Myocyte (in vitro differentiated cells): ENCODE measurements at places on chromosomes 16 and 17.
A peak's percentile ranks its signal among the peaks of the same experiment; 100 is the strongest.

DNA sequence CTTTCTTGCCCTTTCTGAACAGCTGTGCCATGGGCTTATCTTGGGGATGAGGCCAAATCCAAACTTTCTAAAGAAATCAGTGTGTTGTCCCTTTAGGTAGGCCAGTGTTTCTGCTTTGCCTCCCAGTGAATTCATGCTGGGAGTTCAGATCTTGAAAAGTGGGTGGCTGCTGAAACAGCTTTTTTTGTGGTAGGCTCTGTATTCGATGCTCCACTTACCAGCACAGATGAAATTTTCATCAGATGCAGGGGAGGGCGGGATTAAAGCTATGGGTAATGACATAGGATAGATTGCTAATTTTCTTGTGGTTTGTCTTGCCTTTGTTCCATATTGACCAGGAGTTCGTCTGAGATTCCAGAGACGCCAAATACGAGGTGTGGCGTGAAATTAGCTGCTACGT is 2.8 kb downstream of the SOCS7 start:
- DNase-seq: no peak

DNA sequence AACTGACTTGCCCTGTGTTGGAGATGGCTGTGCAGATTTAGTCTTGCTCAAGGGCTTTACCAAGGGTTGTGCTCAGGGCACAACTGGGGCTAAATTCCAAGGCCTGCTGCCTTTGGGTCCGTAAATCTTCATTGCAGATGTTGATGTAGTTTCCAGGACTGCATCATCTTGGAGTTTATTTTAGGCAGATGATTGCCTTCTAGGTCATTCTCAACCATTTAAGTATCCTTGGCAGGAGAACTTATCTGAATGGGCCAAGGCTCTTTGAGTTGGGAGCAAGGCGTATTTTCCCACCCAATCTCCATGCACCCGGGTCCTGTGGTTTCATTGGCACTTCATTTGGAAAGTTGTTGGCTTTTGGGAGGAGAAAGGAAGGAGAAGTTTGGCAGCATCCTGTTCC is 200.3 kb downstream of the MSI2 start:
- DNase-seq: no peak

DNA sequence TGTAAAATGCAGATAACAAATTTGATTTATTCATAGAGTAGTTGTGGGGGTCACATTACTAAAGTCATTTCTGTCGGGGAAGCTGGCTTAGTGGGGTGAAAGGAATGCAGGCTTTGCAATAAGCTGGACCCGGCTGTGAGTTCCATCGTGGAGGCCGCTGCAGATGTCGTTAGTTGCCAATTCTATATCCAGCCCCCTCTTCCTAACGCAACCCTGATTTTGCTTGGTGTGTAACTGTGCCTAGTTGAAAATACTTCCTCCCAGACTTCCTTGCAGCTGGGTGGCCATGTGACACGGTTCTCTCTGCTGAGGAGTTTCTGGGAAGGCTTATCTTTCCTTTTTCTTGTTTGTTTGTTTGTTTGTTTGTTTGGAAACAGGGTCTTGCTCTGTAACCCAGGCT is 4.5 kb downstream of the MFSD6L start:
- no peak for DNase-seq

GRCh38 chr16:1471569-1472194 is 3.1 kb downstream of the CLCN7 start:
- DNase-seq: no peak

GRCh38 chr17:57125406-57125805 is 40.4 kb downstream of the AKAP1 start:
- DNase-seq: no peak

GRCh38 chr17:58640202-58640601 is 51.6 kb downstream of the TEX14 start:
- DNase-seq: no peak

- peak; percentile 59 for DNase-seq
Measured at GRCh38 chr17:21376759-21377690, 868 bp downstream of the KCNJ12 start.

- peak; percentile 82 for DNase-seq
Measured at GRCh38 chr17:50919321-50920040, 53.3 kb upstream of the TOB1 start.

- peak; percentile 33 for DNase-seq
Measured at GRCh38 chr16:78230832-78231231, 131.4 kb downstream of the WWOX start.

GRCh38 chr17:66627985-66628384 is 206.9 kb upstream of the CACNG5 start:
- no peak for DNase-seq

GRCh38 chr17:52106638-52107261 is 51.8 kb downstream of the CA10 start:
- DNase-seq: peak; percentile 65

DNA sequence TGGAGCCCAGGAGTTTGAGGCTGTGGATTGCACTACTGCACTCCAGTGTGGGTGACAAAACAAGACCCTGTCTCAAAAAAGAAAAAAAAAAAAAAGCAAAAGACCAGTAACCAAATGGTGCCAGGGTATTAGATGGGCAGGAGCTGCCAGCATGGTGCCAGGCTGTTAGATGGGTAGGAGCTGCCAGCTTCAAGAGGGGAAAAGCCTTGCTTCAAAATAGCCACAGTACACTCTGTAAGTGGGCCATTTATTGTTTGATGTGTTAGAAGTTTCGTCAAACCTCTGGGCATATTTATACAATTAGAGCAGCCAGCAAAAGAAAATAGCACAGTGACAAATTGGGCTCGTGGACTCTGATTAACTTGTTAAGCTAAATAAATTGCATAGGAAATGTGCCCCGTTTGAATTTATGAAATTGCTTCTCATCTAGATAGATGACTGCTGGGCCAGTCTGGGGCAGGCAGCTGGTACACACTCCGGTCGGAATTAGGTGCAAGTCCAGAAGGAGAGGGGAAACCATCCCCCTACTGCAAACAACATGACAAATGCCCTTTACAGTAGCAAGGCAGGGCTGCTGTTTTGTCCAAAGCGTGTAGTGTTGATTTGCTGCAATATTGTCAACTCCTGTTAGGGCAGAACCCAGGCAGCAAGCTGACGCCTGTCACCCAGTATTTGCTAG is 126.3 kb upstream of the IRX3 start:
- DNase-seq: no peak

DNA sequence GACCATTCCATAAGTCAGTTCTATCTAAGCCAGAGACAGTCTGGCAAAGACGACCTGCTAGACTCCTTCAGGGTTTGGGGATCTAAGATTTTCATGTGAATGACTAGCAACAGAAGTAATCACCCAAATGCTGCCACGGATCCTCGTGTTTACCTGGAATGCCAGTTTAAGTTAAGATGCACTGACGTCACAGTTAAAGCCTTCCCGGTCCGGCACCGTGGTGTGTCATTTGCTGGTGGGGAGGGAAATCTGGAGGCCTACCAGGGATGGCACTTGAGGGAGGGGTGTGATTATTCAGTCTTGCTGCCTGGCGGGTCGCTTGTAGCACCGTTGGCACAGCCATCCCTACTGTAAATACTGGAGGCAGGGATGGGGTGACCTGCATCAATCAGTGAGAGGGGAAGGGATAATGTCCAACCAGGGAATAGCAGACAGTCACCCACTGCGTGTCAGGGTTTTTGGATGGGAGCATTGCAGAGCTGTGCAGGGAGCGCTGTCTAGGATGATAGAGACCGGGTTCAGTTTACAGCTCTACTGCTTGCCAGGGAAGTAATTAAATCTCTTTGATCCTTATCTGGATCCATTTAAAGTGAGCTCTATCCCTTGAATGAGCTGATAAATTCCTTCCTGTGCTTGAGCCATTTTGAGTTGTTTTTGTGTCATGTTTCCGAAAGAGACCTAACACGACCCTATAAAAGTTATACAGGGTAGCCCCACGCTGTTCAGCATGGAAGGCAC is 764.7 kb upstream of the EEF2KMT start:
- no peak for DNase-seq

GRCh38 chr17:6471531-6472465 is 27.5 kb downstream of the PIMREG start:
- DNase-seq: peak; percentile 84

GRCh38 chr17:69480245-69480644 is 65.7 kb downstream of the MAP2K6 start:
- DNase-seq: no peak

GRCh38 chr17:80468242-80468641 is 8.2 kb downstream of the NPTX1 start:
- no peak for DNase-seq

DNA sequence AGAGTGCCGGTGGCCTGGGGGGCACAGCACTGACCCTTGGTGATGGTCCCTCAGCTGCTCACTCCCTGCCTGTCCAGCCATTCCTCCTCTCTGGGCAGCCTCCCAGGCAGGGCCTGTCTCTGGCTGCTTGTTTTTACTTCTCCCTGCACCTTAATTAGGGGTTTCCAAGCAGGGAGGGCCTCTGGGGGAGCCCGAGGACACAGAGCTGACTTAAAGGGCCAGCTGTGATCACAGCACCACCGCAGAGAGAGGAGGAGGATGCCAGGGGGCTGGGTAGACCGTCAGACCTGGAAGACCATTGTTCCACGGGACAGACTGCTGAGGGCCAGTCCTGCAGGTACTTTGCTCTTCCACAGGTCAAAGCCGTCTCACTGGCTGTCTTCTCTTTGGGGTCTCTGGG is 1.2 kb upstream of the DPH1 start:
- DNase-seq: no peak

DNA sequence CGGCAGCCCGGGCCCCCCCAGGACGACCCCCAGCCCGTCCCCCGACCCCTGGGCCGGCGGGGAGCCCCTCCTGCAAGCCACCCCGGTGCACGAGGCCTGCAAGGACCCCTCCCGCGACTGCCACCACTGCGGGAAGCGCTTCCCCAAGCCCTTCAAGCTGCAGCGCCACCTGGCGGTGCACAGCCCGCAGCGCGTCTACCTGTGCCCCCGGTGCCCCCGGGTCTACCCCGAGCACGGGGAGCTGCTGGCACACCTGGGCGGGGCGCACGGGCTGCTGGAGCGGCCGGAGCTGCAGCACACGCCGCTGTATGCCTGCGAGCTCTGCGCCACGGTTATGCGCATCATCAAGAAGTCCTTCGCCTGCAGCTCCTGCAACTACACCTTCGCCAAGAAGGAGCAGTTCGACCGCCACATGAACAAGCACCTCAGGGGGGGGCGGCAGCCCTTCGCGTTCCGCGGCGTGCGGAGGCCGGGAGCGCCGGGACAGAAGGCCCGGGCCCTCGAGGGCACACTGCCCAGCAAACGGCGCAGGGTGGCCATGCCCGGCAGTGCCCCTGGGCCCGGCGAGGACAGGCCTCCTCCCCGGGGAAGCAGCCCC is 15.6 kb upstream of the ZFPM1 start:
- no peak for DNase-seq

GRCh38 chr17:58985971-58986370 is 120.7 kb downstream of the TRIM37 start:
- DNase-seq: no peak

- no peak for DNase-seq
Measured at GRCh38 chr17:82449131-82449882, 1.2 kb downstream of the CYBC1 start.

GRCh38 chr17:2860045-2860444 is 63.8 kb downstream of the RAP1GAP2 start:
- no peak for DNase-seq

DNA sequence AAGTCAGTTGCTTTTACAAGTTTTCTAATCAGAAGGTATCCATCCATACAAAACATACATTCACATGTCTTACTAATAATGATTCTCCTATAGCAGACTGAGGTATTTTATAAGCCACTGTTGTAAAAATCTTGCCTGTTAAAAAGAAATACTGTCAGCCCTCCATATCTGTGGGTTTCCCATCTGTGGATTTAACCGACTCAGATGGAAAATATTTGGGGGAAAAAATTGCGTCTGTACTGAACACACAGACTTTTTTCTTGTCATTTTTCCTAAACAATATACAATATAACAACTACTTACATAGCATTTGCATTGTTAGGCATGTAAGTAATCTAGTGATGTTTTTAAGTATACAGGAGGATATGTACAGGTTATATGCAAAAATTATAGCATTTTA is 90.4 kb downstream of the PARN start:
- DNase-seq: no peak

DNA sequence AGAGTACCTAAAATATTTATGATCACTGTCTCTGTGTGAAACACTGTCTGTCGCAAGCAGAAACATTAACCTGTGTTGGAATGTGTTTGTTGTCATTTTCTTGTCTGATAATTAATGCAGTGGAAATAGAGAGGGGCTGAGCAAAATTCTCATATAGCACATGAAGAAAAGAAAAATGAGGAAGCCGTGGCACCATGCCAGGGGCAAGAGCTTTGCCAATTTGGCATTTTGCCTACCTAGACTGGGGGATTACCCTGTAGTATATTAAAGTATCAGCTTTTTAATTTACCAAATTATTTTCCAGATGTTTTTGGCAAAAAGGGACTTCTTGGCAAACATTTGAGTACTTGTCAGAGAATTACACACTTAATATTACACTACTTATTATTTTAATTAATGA is 1326.6 kb upstream of the GOT2 start:
- no peak for DNase-seq

GRCh38 chr16:84649511-84649861 is 1.2 kb downstream of the KLHL36 start:
- DNase-seq: no peak

GRCh38 chr17:69223809-69224208 is 4.8 kb downstream of the ABCA10 start:
- DNase-seq: no peak

DNA sequence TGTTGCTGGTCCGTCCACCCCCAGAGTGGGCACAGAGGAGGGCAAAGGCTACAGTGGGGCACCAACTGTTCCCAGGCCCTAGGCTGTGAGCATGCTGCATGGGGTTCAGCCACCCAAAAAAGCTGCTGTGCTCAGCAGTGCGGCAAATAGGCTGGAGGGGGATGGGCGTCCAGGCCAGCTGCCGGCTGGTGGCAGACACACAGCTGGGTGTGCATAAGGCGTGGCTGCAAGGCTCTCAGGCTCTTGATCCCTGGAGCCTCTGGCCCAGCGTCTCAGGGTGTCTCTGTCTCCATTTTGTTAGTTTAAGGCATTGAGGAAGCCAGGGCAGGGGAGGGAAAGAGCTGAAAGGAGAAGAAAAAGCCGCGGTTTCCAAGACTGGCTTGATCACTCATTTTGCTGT is 8.8 kb downstream of the RPL19 start:
- DNase-seq: peak; percentile 64

DNA sequence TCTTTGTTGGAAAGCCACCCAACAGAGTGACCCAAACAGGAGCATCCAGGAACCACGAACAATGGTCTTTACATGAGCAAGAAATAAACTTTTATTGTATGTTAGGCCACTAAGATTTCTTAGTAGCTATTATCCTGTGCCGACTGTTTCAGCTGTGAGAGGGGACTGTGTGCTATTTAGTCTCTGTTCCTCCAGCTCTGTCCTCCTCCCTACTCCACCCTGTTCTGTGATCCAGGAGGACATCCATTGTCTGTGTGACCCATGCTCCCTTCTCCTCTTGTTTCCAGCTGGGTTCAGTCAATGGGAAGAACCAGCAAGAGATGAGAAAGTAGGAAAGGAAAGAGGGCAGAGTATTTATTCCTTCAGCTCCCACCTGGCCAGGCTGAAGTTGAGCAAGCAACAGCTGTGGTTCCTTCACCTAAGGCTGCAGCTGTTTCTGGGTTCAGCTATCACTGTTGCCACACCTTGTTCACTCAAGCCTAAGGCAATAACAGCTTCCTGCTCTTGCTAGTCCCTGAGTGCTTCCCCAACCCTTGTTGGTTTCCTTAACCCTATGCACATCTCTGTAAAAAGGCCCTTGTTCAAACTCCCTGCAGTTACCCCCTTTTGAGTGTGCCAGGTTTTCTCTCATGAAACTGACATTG is 14.9 kb upstream of the B4GALNT2 start:
- no peak for DNase-seq
